ENCODE measurements at places on chromosomes 2 and 18. TPM values are rescaled to one million over a fixed set of nuclear protein-coding genes. Genes with fewer than 3 reads are reported as not detected.
A peak's percentile ranks its signal among the peaks of the same experiment; 100 is the strongest.

- no peak for DNase-seq
These were observed 41.8 kb downstream of the INPP4A start for GRCh38 chr2:98486374-98486981.

GRCh38 chr2:71756280-71756906 lies 303.0 kb downstream of the DYSF start:
- DNase-seq: no peak

DNA sequence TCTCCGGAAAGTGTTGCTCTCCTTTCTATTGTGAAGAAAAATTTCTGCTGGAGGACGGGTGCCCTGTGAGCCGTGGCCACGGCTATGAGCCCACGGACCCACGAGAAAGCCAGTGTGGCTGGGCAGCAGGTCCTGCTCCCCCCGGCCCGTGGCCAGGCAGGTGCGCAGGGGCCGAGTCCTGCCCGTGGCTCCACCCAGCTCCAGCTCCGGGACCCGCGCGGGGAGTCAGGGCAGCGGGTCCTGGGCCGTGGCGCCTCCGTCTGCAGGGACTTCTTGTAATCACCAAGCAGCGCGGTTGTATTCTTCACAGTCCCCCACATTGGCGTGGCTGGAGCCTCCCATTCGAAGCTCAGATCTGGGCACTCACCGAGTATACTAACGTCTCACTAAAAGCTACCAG lies 43.0 kb downstream of the SALL3 start:
- DNase-seq: no peak

DNA sequence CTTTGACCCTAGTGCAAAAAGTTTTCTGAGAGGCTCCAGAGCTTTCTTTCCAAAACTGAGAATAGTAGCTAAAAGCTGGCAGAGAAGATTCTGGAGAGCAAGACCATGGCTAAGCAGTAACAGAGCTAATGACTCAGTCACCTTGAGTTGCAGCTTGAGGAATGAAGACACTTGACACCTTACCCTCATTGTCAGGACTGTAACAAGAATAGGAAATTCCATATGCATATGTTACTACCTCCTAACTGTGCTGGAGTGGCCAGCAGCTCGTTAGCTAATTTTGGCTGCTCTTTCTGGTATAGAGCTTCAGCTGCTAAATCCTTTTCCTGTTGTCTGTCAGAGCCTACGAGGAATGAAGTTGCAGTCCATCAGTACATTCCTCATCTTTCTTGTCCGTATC lies 68.6 kb upstream of the LHCGR start:
- no peak for DNase-seq

- DNase-seq: no peak
These were observed 249.3 kb upstream of the SYT4 start for GRCh38 chr18:43526426-43527145.

GRCh38 chr2:85390941-85391669 lies 19.1 kb downstream of the CAPG start:
- DNase-seq: no peak

DNA sequence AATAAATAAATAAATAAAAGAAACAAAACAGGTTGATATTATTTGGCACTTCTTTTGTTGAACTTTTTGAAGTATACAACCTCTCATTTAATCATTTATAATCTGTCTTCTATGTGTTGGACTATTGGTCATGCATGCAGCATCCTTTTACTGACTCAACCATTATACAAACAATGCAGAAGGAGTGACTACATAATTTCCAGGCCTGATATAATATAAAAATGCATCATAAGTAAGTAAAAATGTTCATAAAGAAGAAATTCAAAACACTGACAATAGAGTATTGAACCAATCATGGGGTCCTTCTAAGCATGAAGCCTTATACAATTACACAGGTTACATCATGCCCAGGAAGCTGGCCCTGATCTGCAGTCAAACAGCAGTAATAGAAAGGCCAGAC lies 141.5 kb upstream of the FN1 start:
- DNase-seq: no peak

- no peak for DNase-seq
These were observed 30.0 kb upstream of the TWIST2 start for GRCh38 chr2:238817891-238818290.

GRCh38 chr2:108542071-108542470 lies 7.8 kb downstream of the LIMS1 start:
- DNase-seq: no peak

DNA sequence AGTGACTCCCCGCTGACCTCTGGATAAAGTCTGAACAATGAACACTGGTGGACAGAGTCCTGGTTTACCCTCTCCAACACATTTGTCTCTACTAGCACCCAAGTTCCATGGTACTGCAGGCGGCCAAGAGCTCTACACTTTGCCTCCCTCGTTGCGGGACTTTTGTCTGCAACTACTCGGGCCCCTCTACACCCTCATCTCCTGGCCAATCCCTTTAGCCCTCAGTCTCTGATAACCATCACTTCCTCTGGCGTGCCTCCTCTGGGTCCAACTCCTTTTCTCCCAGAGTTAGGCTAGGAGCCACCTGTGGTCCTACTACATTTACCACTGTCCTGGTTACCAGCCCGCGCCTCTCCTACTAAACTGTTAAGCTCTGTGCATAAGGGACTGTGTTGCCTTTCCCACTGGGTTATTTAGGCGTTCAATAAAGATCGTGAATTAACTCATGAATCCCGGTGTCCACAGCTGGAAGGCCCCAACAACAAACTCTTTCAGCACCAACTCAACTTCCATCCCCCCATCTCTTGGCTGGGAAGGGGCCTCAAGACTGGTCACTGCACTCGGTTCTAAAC lies 757 bp downstream of the HDHD2 start:
- DNase-seq: peak; percentile 0

DNA sequence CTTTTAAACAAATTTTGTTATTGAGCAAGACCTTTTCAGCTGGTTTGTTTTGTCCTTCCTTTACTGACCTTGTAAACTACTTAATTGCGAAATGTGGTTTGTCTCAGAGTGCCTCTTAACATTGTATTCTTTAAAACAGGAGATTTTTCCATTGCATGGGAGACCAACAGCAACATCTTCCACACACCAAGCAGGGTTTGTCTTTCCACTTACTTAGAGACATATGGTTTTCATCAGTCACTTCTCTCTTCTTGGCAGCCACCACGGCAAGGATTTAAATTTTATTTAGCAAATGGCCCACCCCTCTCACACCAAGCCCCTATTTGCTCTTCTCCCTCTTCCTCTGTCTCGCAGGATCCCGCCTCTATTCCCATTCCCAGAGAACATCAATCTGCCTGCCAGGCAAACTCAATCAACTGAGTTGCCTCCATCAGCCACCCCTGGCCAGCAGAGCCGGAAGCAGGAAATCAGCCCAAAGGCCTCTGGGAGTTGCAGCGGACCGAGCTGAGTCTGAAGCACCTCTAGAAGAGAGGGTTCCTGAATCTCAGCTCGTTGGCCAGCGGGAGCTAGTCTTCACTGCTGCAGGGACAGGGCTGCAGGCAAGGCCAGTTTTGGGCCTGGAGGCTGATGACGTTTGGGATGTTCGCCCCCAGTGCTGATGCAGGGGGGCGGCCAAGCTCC lies 11.3 kb upstream of the CIB4 start:
- peak; percentile 68 for DNase-seq

GRCh38 chr18:21741562-21742314 lies 1.1 kb downstream of the MIB1 start:
- DNase-seq: no peak

GRCh38 chr2:174614261-174614660 lies 16.7 kb upstream of the WIPF1 start:
- no peak for DNase-seq

GRCh38 chr2:121596221-121597080 lies 52.8 kb downstream of the CLASP1 start:
- no peak for DNase-seq

ARL4C gene
- 49.7 TPM for polyA plus RNA-seq

LOXHD1 gene
- polyA plus RNA-seq: 0.62 TPM

STARD6 gene
- polyA plus RNA-seq: 0.30 TPM

CNTNAP5 gene
- polyA plus RNA-seq: 0.03 TPM
